ENCODE measurements at places on chromosomes 3 and 15. TPM values are rescaled to one million over a fixed set of nuclear protein-coding genes. Genes with fewer than 3 reads are reported as not detected.

RGMA gene
- total RNA-seq = 0.19 TPM

ARGFX gene
- total RNA-seq = not detected

PLCH1 gene
- total RNA-seq = 0.97 TPM

TLR9 gene
- 0.05 TPM for total RNA-seq

CKMT1B gene
- total RNA-seq = 3.8 TPM

HHLA2 gene
- total RNA-seq = 0.13 TPM

RCCD1 gene
- total RNA-seq = 40.1 TPM

PP2D1 gene
- not detected for total RNA-seq

NCEH1 gene
- 35.3 TPM for total RNA-seq

NEK10 gene
- total RNA-seq = 0.88 TPM

BOC gene
- 6.5 TPM for total RNA-seq

GNAT1 gene
- not detected for total RNA-seq

SEMA6D gene
- total RNA-seq = not detected

ATP2B2 gene
- total RNA-seq = 0.02 TPM

GOLGA6L7 gene
- not detected for total RNA-seq

MYD88 gene
- total RNA-seq = 26.6 TPM

BLM gene
- 11.7 TPM for total RNA-seq

FBXO22 gene
- total RNA-seq = 91.3 TPM

NANOGP8 gene
- not detected for total RNA-seq

KIF15 gene
- 7.3 TPM for total RNA-seq

LXN gene
- 69.2 TPM for total RNA-seq

RHCG gene
- 45.3 TPM for total RNA-seq

MAP3K13 gene
- total RNA-seq = 17.6 TPM

DNAH12 gene
- total RNA-seq = 0.03 TPM

DUOX2 gene
- 0.06 TPM for total RNA-seq

All from A549 treated with CORT108297 at 1 μM for 4 hours (cell line).